ENCODE measurements at places on chromosomes 1 and 21.

- peak; percentile 90 for DNase-seq
Measured at GRCh38 chr21:34037009-34037795, 36.2 kb upstream of the MRPS6 start.

DNA sequence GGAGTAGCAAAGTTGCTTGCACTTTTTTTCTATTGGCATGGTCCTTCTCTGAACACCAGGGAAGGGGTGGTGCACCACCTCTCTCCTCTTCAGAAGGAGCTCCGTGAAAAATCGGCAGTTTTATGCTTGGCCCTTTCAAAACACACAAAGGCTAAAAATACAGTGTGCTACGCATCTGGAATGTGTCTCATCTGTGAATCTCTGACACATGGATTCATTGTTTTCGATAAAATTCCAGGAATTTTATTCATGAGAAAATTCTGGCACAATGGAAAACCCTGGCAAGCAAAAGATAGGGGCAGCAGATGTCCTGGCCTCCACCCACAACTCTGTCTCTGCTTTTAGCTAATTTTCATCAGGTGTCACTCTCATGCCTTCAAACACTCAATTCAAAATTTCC, 42.9 kb downstream of the ERG start:
- no peak for DNase-seq

GRCh38 chr1:42956739-42957138, 1.9 kb downstream of the SLC2A1 start:
- no peak for DNase-seq

- no peak for DNase-seq
Measured at GRCh38 chr21:24727803-24728440, 879.4 kb downstream of the MRPL39 start.

- peak; percentile 61 for DNase-seq
Measured at GRCh38 chr21:37675202-37675801, 241.0 kb downstream of the KCNJ6 start.

DNA sequence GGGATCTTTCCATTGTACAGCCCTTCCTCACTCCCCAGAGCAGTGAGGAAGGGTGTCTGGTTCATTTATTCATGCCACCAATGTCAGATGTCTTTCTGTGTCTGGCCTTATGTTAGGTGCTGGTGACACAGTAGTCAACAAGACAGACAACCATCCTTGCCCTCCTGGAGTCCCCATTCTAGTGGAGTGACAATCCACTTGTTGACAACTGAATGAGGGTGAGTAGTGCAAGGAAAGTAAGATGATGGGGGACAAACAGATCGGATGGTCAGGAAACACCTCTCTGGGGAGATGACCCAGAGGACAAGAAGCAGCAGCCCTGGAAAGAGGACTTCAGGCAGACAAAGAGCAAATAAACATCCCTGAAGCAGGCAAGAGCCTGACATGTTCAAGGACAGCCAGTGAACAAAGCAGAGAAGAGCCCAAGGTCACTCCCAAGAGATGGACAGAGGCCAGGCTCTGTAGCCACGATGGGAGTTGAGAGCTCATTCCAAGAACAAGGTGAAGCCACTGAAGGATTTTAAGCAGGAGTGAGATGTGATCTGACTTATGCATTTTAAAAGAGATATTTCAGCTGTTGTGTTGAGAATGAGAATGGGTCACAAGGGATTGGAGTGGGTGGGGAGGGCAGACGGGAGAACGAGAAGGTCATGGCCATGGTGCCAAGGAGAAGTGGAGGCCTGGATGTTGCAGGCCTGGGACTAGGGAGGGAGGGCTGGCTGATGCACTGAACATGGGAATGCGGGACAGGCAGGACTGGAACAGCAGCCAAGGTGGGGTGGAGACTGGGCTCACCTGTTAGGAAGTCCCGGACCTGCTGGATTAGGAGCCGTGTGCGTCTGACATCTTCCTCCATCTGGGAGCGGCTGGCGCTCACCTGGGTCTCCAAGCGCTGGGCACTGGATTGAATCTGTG, 30.2 kb downstream of the LAMB3 start:
- no peak for DNase-seq

GRCh38 chr1:175319912-175320230, 127.3 kb upstream of the KIAA0040 start:
- DNase-seq = no peak

DNA sequence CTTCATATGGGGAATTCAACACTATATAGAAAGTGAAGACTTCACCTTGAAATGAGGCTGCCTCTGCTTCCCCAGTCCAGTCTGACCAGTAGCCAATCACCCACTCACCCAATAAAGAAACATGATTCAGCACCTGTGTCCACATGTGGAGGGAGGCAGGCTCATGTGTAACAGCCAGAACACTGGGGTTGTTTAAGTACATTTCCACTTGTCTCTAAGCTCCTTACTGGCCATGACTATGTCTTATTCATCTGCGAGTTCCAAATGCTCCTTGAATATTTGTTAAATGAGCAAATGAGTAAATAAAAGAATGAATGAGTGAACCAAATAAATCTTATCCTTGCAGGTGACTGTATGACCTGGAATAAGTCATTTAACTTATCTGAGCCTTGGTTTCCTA, 100.1 kb downstream of the BRINP2 start:
- peak; percentile 71 for DNase-seq

DNA sequence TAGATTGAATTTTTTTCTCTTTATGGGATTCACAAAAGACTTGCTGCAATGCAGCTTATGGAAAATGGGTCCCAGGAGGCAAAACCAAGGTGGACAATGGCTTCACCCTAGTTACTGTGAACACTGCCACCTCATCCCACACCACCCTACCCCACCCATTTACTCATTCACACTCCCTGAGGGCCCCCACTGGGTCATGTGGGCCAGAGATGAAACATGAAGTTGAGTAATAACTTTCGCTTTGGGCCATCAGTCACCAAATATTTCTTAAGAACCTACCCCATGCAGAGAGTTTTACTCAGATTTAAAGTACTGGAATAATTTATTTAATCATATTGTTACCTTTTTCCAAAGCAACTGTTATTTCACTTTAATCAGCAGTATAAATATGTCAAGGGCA, 191.8 kb downstream of the TPR start:
- DNase-seq = peak; percentile 96

- peak; percentile 61 for DNase-seq
Measured at GRCh38 chr1:54052431-54052933, 522 bp downstream of the TMEM59 start.

DNA sequence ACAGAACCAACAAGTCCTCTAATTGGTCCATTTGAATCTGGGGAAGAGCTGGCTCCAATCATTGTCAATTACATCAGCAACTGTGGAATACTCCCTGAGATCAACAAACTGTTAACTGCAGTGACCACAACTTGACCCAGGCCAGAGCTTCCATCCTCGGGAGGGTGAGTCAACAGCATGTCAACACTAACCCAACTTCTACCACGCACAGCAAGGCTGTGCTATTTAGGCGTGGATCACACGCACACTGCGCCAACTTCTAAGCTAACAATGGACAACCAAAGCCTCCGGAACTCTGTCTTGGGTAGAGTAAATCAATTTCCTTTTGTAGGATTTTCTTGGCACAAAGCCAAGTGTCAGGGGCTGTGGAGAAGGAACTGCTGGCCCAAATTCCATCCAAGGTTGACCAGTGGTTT, 30.4 kb downstream of the APP start:
- peak; percentile 73 for DNase-seq

DNA sequence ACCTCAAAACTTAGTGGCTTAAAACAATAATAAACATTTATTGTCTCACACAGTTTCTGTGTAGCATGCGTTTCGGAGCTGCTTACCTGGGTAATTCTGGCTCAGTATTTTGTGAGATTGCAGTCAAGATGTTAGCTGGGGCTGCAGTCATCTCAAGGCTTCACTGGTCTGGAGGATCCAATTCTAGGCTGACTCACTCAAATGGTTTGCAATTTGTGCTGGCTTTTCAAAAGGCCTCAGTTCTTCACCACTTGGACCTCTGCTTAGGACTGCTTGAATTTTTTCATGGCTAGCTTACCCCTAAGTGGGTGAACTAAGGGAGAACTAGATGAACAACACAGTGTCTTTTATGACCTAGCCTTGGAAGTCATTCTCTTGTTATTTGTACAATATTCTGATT, 21.0 kb downstream of the XPR1 start:
- DNase-seq = no peak

DNA sequence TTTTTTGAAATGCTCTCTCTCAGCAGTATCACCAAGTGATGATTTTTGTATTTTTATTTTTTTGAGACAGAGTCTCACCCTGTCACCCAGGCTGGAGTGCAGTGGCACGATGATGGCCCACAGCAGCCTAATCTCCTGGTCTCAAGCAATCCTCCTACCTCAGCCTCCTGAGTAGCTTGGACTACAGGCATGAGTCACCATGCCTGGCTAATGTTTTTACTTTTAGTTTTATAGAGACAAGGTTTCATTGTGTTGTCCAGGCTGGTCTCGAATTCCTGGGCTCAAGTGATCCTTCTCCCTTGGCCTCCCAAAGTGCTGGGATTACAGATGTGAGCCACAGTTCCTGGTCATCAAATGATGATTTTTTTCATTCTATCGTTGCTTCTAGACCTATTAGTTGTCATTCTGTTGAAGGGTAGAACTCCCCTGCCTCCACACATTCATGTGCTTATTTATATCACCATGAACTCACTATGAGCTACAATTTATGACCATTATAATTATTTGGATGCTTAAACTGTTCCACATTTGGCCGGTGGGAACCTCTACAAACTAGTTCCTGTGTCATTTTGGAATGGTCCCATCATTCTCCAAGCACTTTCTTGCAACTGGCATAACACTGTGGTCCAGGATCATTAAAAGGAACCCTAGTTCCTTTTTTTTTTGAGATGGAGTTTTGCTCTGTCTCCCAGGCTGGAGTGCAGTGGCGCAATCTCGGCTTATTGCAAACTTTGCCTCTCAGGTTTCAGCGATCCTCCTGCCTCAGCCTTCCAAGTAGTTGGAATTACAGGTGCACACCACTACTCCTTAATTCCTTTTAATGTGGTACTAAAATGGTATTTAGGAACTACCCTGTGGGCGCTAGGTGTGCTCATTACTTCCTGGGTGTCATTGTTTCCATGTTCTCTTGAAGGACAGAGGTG, 20.2 kb upstream of the TOR3A start:
- DNase-seq = no peak

- DNase-seq = peak; percentile 79
Measured at GRCh38 chr1:32247983-32248889, 1.2 kb downstream of the FAM167B start.

DNA sequence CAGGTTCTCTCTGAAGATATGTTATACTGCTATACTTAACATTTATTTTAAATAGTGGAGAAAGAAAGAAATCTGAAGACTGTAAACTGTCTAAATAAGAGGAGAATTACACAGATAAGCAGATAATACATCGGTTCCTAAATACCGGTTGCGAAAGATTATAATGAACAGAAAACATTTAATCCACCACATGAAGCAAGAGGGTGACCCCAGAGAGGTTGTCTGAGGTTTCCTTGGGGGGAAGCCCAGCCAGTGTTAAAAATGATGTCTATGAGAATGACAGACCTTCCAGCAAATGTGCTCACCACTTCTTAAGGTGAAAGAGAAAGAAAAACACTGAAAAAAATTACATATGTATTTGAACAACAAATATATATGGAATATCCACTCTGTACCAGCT, 356.4 kb upstream of the KAZN start:
- no peak for DNase-seq

GRCh38 chr1:200224315-200224714, 185.5 kb downstream of the ZNF281 start:
- peak; percentile 87 for DNase-seq

DNA sequence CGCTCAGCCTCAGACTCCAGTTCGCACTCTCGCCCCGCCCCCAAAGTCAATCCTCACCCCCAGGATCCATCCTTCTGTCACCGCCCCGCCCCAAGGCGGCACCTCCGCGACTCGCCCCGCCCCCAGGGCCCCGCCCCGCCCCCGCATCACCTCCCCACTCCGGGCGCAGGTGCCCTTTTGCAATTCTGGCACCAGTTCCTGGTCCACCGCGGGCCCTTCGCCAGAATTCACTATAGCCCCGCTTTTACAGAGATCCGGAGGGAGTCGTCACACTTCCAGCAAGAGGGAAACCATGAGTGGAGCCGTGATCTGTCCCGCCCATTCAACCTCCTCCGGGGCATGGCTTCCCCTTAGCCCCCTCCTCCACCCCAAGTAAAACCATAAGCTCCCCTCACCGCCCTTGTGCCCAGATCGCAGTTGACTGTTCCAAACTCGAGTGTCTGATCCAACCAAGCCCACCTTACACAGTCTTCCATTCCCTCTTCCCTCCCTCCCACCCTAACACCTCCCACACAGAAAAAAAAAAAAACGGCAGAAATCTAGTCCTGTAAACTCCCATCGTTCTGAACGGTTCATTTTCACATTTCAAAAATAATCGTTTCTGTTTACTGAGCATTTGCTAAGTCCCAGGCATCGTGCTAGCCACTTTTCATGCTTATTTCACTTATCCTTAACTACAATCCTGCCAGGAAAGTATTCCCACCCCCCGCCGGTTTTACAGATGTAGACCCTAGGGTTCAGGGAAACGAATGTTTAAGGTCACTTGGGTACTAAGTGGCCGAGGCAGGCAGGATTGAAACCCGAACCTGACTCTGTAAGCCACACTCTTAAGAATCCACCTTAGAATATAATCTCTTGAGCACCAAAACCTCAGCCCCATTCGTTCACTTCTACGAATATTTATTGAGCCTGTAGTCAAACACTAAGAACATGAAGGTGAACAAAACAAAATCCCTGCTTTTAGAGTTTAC, 1.3 kb upstream of the DNAJC16 start:
- peak; percentile 6 for DNase-seq

- DNase-seq = peak; percentile 38
Measured at GRCh38 chr1:233477359-233477758, 136.5 kb upstream of the KCNK1 start.

DNA sequence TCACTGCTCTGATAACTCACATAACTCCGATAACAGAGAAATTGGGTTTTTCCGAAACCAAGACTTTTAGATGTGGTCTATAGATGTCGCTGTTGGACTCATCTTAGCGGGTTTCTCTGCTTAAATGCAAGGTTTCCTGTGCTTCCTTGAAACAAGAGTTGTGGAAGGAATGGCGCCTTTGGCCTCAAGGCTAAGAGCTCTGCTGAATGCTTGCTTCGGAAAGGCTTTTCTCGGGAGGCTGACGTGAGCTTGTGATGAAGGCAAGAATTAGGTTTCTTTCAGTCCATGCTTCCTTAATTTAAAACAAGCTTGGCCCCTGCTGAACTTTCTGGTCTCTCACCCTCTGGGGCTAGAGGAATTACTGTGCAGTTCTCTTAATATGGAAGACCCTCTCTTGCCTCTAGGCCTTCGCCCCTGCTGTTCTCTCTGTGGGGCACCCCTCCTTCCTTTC, 113.5 kb downstream of the MAP3K21 start:
- peak; percentile 78 for DNase-seq

- no peak for DNase-seq
Measured at GRCh38 chr1:240705579-240705978, 93.6 kb upstream of the GREM2 start.

DNA sequence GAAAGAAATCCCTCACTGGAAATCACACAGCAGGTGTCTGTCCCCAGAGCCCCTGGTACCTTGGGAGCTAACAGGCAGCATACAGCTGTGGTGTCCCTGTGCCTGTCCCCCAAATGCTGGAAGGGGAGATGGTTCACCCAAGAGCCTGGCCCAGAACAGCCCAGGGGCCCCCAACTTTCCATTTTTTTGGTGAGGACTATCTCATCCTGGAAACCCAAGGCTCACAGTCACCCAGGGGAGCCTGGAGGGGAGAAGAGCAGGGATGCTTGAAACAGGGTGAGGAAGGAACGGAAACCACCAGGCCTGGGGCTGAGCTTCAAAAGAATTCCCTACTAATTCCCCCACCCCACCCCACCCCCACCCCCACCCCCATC, 3.6 kb downstream of the SDC3 start:
- DNase-seq = no peak
